ENCODE measurements at places on chromosomes 1 and 21. TPM values are rescaled to one million over a fixed set of nuclear protein-coding genes. Genes with fewer than 3 reads are reported as not detected.
A peak's percentile ranks its signal among the peaks of the same experiment; 100 is the strongest.

GRCh38 chr1:39103328-39104157 is 77.4 kb downstream of the NDUFS5 start:
- DNase-seq: peak; percentile 74

GRCh38 chr1:177710696-177711620 is 258.9 kb downstream of the SEC16B start:
- no peak for DNase-seq

DNA sequence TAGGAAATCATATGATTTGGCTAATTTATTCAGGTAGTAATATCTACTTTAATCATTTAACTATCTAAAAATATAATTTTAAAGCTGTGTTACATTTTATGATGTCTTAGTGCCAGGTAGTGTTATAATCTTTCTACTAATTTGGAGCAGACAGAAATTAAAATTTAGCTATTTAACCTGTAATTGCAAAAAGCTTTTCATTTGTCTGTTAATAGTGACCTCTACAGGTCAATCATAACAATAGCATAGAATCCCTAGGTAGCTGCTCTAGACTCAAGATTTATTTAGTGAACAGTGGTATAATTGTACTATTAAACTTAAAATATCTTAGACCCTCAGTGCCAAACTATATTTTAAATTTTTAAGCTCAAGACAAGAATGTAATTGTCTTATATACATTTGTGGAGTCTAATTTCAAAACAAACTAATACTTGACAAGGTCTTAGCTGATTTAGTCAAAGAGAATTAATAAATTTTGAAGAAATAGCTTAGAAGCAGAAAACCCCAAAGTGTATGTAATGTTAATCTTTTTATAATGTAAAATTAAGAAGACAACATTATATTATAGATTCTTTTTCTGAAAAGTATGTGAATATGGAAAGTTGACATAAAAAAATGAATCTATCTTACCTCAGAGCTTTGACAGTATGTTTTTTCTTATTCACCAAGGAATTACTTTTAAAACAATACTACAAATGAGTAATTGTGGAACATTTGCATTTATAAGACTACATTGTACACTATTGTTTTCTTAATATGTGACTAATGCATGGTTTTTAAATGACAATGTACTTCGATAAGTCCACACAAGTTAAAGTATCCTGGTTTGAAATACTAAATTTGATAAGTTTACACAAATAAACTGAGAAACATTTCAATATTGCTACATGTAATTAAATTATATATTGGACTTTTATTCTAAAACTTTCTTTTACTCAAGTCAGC is 64.1 kb upstream of the RNPC3 start:
- peak; percentile 21 for DNase-seq

DNA sequence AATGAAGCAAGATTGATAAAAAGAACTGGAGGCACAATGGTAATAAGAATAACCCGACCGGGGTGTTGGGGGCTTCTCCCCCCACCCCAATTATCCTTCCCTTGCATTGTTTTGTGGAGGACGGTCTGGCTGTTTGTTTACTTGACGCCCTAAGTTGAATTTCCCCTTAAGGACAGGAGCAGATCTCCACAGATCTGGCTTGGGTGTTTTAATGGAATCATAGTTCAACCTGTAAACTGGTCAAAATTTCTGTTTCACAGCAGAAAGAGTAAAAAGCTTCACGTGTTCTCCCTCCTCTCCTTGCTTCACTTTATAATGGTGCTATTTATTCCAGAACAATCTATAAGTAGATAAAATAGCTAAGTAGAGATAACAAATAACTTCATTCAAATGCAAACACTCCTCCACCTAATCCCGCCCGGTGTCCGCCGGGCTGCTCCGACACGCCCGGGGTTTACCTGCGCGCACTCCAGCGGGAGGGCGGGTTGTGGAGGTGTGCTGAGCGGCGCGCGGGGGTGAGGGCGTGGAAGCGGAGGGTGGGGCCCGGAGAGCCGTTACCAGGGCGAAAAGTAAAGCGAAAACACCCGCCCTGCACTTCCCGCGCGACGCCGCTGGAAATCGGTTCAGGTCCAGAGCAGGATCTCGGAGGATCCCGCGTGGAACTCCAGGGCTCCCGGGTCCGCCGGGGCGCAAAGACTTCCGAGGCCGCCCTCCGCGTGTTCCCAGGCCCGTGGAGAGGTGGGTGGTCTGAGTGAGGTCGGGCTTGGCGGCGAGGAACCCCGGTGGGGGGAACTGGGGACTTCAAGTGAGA is 2.0 kb upstream of the ATF3 start:
- DNase-seq: no peak

- DNase-seq: no peak
These were observed 307.0 kb upstream of the NR5A2 start for GRCh38 chr1:199720496-199720895.

DNA sequence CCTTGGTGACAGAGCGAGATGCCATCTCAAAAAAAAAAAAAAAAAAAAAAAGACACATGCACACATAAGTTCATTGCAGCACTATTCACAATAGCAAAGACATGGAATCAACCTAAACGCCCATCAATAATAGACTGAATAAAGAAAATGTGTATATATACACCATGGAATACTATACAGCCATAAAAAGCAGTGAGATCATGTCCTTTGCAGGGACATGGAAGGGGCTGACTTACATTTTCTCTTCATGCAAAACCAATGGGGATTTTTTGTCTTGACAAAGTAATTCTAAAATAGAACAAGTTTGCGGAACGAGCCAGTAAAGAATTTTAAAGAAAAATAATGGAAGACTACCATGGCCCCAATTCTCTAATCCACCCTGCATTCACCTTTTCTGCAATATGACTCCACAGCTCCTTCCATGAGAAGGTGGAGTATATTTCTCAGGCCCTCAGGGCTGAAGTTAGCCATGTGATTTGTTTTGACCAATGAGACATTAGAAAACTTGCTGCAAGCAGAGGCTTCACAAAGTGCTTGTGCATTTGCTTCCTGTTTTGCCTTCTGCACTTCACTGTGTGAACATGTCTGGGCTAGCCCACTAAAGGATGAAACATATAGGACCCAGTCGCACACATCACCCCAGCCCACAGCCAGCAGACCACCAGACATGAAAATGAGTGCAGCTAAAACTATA is 78.8 kb upstream of the NR5A2 start:
- DNase-seq: no peak

GRCh38 chr1:209670441-209671082 is 4.7 kb upstream of the G0S2 start:
- DNase-seq: no peak

- no peak for DNase-seq
These were observed 9.9 kb downstream of the PLOD1 start for GRCh38 chr1:11944358-11944931.

DNA sequence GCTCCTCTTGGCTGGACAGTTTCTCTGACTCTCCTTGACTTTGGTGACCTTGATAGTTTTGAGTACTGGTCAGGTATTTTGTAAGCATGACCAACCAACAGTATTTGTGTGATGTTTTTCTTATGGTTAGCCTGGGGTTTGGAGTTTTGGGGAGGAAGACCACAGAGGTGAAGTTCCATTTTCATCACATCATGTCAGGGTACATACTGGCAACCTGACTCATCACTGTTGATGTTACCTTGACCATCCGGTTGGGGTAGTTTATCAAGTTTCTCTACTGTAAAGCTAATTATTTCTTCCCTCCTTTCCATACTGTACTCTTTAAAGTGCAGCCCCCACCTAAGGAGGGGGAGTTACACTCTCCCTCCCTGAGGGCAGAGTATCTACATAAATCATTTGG is 13.4 kb downstream of the OSCP1 start:
- DNase-seq: no peak

RASAL2 gene
- total RNA-seq: 40.6 TPM

LRRC71 gene
- total RNA-seq: not detected

VAMP3 gene
- 85.0 TPM for total RNA-seq

OR2C3 gene
- not detected for total RNA-seq

BEST4 gene
- total RNA-seq: not detected

MEAF6 gene
- total RNA-seq: 54.8 TPM

MCOLN3 gene
- 0.97 TPM for total RNA-seq

DNM3 gene
- total RNA-seq: 1.9 TPM

OR2T29 gene
- not detected for total RNA-seq

KIF2C gene
- total RNA-seq: 26.8 TPM

GPR37L1 gene
- total RNA-seq: under 0.01 TPM

PRKAA2 gene
- total RNA-seq: 1.3 TPM

TNNI3K gene
- 1.3 TPM for total RNA-seq

IFNLR1 gene
- under 0.01 TPM for total RNA-seq
